Vagina (tissue), 2 donors: ENCODE measurements at places on chromosomes 13 and 19.

DNA sequence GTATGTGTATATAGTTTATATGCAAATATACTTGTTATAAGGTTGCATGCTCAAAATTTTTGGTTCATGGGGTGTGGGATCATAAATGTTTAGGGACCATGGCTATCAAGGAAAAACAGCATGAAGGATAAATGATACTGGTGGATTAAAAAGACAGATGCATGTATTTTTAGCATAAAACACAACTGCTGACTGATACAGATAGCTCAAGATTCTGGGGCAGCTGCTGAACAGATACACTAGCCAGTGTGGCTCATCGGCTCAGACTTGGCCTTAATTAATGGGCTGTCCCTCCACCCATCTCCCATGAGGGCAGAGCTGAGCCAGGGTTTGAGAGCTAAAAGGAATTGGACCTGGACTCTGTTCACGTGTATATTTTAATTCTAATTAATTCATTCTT is 11.4 kb downstream of the ALOX5AP start:
- no peak for DNase-seq

DNA sequence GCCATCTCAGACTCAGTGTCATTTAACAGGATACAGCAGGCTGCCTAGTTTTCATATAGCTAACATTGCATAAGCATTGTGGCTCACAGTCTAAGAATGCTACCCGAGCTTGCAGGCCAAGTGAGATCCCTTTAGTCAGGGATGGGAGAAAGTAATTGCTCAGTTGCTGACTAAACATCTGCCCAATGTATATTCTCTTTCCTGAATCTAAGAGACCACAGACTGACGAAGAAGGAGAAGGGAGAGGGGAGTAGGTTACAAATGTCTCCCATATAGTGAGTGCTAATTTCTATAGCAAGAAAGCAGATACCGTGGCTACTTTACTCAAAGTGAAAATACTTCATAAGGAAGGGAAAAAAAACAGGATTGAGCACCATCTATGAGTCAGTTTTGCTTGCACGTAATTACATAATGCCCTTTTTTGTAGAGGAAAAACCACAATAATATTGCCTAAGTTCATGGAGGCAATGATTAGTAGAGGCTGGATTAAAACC is 453.9 kb downstream of the COG6 start:
- DNase-seq, result no peak

GRCh38 chr19:38617764-38618589 is at the start of gene MAP4K1:
Gene MAP4K1, minus strand, starts transcription at chr19:38617953. Its CDS starts 58 bp downstream, at chr19:38617895.
- DNase-seq, result no peak

DNA sequence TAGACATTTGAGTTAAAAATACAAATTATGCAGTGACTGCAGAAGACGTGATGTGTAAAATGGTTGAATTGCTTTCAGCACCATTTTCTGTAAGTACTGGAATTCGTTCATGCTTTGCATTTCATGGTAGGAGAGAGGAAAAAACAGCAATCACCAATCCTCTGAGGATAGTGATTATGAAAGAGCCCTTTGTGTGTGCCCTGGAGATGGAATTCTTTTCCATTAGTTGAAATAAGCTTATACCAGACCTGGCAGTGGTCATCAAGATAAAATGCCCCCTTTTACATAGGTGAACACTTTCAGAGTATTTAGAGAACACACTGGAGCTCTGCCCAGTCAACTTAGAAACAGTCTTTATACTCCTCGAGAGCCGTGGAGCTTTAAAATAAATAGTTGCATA is 1.7 kb downstream of the CNMD start:
- DNase-seq, result no peak

DNA sequence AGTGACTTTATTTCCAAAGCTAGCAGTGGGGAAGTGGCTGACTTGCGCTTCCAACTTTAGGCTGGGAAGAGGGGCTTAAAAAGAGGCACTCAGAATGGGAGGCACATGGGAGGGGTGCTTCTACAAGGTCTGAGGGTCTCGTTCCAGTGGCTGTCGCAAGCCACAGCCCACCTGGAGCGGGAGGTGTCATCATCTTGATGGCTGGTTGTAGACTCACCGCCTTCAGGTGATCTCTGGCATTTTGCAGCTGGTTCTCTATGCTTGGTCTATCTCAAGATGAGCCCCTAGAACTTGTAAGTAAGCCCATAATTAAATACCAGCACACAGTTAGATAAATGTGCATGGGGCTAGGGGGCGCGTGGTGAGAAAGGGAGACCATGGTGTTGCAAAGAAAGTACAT is 9.2 kb downstream of the TEX29 start:
- peak; percentile 65 for DNase-seq

DNA sequence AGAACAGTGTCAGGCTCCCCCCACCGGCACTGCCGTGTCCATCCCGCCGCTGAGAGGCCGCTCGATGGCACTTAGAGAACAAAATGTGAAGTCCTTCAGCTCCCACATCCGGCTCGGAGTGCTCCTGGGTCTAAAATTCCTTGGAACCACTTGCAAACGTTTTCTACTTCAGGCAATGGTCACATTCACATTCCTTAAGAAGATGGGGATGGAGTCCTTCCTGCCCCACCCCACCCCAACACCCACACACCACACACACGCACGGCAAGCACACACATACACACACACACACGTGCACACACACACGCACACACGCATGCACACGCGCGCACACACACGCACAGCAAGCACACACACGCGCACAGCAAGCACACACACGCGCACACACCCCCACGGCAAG is 83.4 kb downstream of the SOX1 start:
- no peak for DNase-seq

GRCh38 chr19:35868823-35869326 is 501 bp downstream of the APLP1 start:
- no peak for DNase-seq

DNA sequence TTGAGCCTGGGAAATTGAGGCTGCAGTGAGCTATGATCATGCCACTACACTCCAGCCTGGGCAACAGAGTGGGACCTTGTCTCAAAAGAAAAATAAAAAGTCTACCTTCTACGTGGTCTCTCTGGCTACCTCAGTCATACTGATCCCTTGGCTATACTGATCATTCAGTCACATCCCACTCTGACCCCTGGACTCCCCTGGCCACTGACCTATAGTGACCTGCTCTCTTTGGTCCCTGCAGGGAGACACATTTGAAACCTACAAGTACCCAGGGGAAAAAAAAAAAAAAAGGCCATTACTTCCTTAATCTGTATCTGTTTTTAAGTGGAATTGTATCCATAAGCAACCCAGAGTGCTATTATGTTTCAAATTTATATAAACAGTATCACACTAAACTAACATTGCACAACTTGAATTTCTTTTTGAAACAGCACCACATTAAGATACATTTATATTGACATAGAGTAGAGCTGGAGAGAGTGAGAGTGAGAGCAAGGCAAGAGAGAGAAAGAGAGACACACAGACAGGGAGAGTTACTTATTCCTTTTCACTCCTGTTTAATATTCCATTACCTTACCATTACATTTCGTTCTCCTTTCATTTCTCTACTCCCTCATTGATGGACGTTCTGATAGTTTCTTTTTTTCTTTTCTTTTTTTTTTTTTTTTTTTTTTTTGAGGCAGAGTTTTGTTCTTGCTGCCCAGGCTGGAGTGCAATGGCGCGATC is 23.7 kb upstream of the CERS4 start:
- DNase-seq, result no peak

- no peak for DNase-seq
Measured at GRCh38 chr13:95608640-95609323, 35.7 kb downstream of the DZIP1 start.

DNA sequence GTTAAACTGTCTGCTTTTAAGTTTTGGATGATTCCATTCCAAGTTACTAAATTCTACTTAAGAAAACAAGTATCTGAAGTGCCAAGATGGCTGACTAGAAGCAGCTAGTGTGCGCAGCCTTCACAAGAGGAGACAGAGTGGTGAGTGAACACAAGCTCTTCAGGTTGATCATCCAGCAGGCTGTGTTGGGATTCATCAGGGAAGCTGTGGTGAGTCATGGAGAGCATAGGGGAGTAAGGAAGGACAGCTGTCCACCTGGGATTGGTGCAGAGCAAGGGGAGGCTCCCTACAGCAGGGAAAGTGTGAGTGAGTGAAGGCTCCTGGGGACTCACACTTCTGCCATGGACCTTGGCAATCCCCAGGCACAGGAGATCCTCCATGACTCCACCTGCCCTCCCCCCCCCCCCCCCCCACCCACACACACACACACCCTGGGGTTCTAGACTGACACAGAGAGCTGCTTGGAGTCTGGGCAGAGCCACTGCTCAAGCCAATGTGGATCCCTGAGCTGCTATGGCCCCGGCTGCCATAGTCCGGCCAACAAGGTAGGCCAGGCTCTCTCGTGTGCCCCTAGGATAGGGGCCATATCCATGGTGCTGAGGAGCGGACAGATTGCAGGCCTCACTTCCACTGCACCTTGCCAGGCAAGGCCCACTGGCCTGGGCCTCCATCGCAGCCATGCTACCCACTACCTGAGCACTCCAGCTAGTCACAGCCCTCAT is 23.5 kb downstream of the SLC25A15 start:
- no peak for DNase-seq

GRCh38 chr19:53870485-53870844 is 2.8 kb downstream of the MYADM start:
- no peak for DNase-seq

DNA sequence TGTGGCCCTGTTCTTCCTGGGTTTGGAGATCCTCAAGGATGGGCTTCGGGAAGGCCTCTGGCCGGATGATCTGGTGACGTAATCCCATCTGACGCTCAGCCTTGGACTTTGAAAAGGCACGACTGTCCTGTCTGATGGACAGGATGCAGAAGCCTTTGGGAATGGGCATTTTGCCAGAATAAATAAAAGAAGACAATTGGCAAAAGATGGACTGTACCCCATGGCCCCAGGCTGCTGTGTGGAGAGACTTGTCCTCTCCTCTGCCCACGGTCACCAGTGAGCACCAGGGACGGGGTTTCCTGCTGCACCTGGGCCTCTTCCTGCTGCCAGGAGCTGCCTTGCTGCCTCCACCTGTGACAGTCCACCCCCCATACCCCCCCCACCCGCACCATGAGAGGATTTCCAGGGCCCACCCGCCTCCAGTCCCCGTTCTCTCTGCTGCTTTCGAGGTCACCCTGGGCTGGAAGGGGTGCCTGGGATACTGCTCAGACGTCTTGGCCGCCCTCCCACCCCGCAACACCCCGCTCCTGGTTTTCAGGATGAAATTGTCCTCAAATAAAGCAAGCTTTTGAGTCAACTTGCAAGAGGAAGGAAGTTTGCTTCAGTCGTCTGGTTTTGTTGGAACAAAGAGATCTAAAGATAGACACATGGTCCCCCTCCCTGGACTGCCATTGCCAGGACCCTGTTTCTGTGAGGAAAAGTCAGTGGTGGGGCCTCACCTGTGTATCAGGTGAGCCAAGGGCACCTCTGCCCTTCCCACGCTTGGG is 40.9 kb downstream of the MCF2L start:
- DNase-seq, result no peak

GRCh38 chr19:49201042-49201441 is 43.5 kb downstream of the TRPM4 start:
- DNase-seq, result no peak

GRCh38 chr19:10266706-10267105 is 4.2 kb upstream of the ICAM1 start:
- no peak for DNase-seq

GRCh38 chr13:29816715-29817114 is 33.7 kb downstream of the UBL3 start:
- no peak for DNase-seq

- no peak for DNase-seq
Measured at GRCh38 chr19:32458500-32459123, 53.0 kb downstream of the DPY19L3 start.

- no peak for DNase-seq
Measured at GRCh38 chr13:51524829-51525566, 59.3 kb upstream of the WDFY2 start.

- no peak for DNase-seq
Measured at GRCh38 chr19:31263328-31263727, 85.9 kb downstream of the TSHZ3 start.

GRCh38 chr13:93098972-93099371 is 127.6 kb upstream of the GPC6 start:
- no peak for DNase-seq

DNA sequence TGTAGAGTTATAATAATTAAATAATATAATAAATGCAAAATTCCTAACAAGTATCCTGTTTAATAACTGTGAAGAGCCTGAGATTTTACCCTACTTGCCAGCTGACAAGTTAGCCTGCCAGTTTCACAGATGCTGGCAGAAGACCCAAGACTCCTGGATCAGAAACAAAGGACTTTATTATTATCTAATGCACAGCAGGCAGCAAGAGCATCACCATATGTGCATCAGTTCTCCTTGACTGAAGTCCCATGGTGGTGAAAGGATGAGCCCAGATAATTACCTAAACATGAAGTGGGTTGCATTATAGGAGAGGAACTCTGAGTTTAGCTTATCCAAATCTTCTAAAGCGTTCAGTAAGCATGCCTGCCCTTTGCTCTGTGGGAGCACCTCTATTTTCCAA is 39.1 kb upstream of the MTIF3 start:
- no peak for DNase-seq
